ENCODE measurements at places on chromosomes 4 and X.

GRCh38 chr4:78596111-78596742, 44.7 kb downstream of the ANXA3 start:
- DNase-seq = no peak

- DNase-seq = no peak
These were observed 3.5 kb downstream of the SERPINA7 start for GRCh38 chrX:106035064-106035463.

- DNase-seq = no peak
These were observed 110.7 kb downstream of the WDFY3 start for GRCh38 chr4:84855774-84856173.

GRCh38 chr4:143360838-143361625, 24.4 kb downstream of the GAB1 start:
- DNase-seq = no peak

DNA sequence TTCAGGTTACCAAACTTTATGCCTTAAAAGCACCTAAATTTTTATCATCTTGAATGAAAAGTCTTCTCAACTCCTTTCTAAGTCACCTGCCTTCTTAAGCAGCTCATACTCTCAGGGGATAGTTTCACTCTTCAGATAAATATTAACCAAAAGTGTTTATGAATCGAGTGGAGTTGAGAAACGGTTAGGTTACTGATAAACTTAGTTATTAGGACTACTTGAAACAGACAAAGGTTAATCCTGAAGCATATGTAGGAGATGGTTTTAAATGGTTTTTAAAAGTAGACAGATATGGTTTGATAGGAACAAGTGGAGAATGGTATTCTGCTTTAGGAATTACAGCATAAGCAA, 32.8 kb downstream of the CLDN22 start:
- DNase-seq = no peak

DNA sequence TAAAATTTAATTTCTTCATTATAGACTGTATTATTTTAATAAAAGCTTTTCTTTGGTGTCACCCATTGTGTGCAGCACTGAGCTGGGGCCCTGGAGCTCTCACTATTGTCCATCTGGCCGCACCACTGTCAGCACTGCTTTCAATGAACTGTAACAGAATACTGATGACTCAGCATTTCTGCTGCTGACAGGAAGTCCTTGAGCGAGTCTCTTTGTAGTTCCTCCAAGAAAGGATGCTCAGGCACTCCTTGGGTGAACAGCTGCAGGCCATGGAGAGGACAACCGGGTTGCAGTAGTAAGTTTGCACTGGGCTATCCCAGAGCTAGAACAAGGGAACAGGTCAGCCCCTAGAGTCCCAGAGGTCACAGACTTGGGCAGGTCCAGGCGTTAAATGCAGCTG, 81.6 kb downstream of the SORBS2 start:
- no peak for DNase-seq

DNA sequence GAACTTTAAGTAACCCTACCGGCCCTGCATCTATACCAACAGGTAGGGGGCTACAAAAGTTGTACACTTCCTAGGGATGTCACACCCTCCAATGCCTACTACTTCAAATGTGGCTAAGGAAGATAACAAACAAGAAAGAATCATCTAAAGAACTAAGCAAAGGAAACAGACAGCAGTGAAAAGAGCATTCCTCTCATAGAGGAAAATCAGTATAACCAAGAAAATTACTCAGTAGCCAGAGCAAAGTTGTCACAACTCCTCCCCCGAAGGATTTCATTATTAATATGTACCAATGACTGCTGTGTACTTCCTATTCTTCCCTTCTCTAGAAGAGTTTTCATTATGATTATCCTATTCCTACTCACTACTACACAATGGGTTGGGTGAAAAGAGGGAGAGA, 12.6 kb downstream of the ANKRD17 start:
- DNase-seq = no peak

GRCh38 chrX:119459181-119459580, 9.1 kb upstream of the SLC25A5 start:
- DNase-seq = no peak

DNA sequence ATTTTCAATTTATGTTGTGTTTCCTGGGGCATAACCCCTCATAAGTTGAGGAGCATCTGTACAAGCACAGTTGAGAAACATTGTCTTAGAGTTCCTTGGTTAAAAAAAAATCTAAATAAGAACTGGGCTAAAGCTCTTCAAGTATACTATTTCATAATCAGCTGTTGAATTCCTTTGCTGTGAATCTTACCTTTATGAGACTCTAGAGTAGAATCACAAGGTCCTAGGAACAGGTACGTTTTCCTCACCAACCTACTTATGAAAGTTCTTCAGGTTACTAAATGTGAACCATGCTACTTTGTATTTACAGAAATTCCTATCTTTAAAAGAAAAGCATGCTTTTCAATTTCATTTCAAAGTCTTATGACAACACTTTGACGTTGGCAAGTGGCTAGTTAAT, 20.9 kb upstream of the SOD3 start:
- DNase-seq = no peak

DNA sequence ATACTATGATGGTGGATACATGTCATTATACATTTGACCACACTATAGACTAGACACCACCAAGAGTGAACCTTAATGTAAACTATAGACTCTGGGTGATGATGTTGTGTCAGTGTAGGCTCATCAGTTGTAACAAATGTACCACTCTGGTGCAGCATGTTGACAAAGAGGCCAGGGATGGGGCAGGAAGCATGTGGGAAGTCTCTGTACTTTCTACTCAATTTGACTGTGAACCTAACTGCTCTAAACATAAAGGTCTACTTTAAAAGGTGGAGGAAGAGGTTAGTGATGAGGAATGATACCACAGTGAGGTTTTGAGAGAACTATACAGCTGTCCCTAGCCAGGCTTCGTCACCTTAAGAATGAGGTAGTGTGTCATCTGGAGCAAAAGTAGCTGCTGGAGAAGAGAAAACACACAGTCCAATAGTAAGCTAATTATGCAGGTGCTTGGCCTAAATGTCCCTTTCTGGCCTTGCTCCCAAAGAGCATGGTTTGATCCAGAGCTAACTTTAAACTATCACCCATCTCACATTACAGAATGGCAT, 38.4 kb downstream of the GRSF1 start:
- DNase-seq = no peak

DNA sequence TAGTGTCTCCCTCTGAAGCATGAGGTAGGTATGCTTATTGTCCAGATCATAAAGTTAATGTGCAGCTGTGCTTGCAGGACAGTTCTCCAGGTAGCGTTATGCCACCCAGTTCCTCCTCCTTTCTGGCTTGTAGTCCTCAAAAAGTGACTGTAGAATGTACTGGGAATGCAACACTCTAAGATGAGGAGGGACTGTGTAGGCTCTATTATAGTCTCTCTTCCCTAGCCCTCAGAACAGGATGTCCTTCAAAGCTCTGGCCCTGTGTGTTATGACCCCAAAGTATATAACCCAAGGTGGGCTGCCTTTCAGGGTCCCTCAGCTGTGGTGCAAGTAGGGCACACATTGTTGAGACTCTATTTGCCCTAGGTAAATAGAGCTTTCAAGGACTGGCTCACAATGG, 20.8 kb upstream of the MANBA start:
- DNase-seq = no peak

DNA sequence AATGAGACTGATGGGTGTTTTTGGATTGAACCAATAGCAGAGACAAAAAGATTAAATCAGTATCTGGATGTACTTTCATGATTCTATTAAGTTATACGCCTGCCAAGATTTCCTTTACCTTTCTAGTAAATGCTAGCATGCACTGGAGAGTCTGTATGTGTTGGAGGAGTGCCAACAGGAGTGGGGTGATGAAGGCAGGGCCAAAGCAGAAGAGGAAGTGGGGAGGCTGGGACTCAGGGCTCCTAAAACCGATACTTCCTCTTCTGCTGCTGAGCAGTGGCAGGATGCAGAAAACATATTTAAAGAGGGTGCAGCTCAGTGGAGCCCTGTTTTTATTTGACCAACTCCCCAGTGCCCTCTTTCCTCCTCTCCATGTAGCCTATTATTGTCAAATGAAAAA, 5.6 kb downstream of the CYSLTR1 start:
- DNase-seq = peak; percentile 55

DNA sequence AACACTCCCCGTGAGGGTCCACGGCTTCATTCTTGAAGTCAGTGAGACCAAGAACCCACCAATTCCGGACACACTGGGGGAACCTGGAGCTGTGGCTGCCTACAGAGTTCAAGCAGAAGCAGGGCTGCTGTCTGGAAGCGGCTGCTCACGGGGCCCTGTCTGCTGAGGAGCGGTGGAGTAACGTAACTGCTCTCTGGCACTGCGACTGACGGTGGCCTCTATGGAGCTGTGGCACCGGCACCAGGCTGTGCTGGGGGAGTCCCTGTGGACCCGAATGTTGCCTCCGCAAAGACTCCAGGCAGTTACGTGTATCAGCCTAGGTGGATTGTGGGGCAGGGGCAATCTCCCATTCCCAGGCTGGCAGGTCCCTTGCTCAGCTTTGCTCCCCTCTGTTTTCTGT, 703.3 kb upstream of the FRG1 start:
- no peak for DNase-seq

- no peak for DNase-seq
These were observed 281.9 kb upstream of the MAD2L1 start for GRCh38 chr4:120348521-120348920.

DNA sequence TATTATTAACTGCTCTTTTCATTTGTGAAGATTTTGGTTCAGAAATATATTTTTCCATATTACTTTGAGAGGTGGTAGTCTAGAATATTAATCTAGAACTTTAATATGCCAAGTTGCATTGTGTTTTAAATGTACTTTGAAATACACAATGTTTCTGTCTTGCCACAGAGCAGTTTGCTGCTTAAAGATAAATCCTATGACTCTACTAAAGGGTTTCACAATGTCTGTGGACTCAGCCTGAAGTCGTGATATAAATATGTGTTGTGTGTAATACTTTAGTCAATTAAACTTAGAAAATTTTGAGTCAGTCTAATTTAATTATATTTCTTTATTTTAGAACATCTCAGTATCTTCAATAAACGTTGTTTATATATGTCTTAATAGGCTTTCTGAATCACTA, 1771.7 kb upstream of the PCDH7 start:
- DNase-seq = no peak

- DNase-seq = no peak
These were observed 680.4 kb downstream of the DMD start for GRCh38 chrX:32530802-32531403.

All from CD4-positive, alpha-beta T cell (primary cell).